ENCODE measurements at places on chromosomes 3 and 15. TPM values are rescaled to one million over a fixed set of nuclear protein-coding genes. Genes with fewer than 3 reads are reported as not detected.

Gene CAPN3
- 2.0 TPM for total RNA-seq

Gene AADACL2
- not detected for total RNA-seq

Gene DPPA4
- 0.61 TPM for total RNA-seq

Gene FYCO1
- total RNA-seq: 14.6 TPM

Gene ZIC1
- not detected for total RNA-seq

Gene ITIH1
- total RNA-seq: not detected

Gene GOLGA8T
- total RNA-seq: 2.3 TPM

Gene TGM5
- total RNA-seq: 0.95 TPM

Gene SLCO2A1
- total RNA-seq: not detected

Gene CCDC13
- 1.0 TPM for total RNA-seq

Gene ARHGAP31
- 22.5 TPM for total RNA-seq

Gene GOLGA6L1
- total RNA-seq: not detected

Gene RASGRP1
- 241 TPM for total RNA-seq

Gene ROBO2
- total RNA-seq: not detected

Gene DPPA2
- total RNA-seq: not detected

Gene GPR62
- total RNA-seq: not detected

Gene ZIC4
- total RNA-seq: not detected

Gene GHRL
- total RNA-seq: 0.78 TPM

Gene KY
- total RNA-seq: not detected

Gene KLHL6
- total RNA-seq: 16.9 TPM

Gene NUP210
- 224 TPM for total RNA-seq

Gene NANOGP8
- not detected for total RNA-seq

Gene GRK7
- not detected for total RNA-seq
